CD4-positive, alpha-beta T cell treated with Interleukin-6 at 100 ng/mL for 8 hours (primary cell): ENCODE measurements at places on chromosomes 12 and 14.
A peak's percentile ranks its signal among the peaks of the same experiment; 100 is the strongest.

- no peak for DNase-seq
Measured at GRCh38 chr12:68867606-68868005, 59.6 kb downstream of the MDM2 start.

DNA sequence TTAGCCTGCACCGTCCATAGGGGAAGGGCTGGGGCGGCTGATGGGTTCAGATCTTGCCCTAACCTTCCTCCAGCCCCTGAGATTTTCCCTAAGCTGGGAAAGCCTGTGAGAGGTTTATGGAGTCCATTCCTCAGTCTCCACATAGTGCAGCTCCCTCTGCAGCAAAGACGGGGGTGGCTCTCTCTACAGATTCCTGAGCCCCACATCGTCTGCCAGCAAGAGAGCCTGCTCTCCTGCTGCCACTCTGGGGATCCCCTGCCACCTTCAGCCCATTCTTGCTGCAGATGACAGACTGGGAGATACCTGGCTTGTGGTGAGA lies 3.1 kb downstream of the SMIM41 start:
- no peak for DNase-seq

DNA sequence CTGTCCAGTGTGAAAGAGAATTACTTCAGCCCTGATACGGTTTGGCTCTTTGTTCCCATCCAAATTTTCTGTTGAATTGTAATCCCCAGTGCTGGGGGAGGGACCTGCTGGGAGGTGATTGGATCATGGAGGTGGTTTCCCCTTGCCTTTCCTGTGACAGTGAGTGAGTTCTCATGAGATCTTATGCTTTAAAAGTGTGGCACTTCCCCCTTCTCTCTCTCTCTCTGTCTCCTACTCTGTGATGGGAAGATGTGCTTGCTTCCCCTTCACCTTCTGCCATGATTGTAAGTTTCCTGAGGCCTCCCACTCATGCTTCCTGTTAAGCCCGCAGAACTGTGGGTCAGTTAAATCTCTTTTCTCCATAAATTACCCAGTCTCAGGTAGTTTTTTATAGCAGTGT lies 5.5 kb upstream of the SLC15A5 start:
- DNase-seq = no peak

DNA sequence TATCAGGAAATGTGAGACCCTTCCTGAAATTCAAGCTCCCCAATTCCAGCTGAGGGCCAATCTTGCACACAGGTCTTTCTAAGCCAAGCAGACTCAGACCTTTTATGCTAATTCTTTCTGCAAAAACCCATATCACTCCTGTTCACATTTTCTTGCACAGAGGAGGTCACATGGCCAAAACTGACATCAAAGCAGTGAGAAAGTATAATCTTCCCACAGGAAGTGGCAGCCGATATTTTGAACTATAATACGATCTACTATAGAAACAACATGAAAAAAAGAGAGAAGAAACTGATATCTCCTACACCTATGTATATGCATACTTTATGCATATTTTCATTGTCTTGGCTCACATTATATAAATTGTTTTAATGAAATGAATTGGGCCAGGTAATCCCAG lies 132.9 kb upstream of the SSTR1 start:
- DNase-seq = peak; percentile 67

GRCh38 chr14:53042480-53042879 lies 91.6 kb upstream of the FERMT2 start:
- DNase-seq = no peak

DNA sequence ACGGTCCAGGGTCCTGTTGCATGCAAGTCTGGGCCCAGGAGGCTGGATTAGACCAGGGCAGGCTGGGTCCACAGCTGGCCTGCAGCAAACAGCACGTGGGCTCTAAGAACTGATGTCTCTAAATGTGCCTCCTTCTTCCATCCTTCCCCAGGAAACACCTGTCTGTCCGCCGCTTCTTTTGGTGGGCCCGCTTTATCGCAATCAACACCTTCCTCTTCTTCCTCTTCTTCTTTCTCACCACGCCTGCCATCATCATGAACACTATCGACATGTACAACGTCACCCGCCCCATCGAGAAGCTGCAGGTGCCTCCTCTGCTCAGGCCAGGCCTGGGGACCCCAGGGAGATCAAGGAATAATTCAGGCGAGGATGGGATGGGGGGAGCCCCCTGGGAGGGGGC lies 28.3 kb downstream of the NGB start:
- no peak for DNase-seq

DNA sequence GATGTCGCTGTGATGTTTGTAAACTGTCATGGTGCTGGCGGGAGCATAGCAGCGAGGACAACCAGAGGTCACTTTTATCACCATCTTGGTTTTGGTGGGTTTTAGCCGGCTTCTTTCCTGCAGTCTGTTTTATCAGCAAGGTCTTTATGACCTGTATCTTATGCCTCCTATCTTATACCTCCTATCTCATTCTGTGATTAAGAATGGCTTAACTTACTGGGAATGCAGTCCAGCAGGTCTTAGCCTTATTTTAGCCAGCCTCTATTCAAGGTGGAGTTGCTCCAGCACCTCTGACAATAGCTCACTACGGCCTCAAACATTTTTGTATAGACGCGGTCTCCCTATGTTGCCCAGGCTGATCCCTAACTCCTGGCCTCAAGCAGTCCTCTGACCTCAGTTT lies 53.7 kb downstream of the B4GALNT3 start:
- no peak for DNase-seq

DNA sequence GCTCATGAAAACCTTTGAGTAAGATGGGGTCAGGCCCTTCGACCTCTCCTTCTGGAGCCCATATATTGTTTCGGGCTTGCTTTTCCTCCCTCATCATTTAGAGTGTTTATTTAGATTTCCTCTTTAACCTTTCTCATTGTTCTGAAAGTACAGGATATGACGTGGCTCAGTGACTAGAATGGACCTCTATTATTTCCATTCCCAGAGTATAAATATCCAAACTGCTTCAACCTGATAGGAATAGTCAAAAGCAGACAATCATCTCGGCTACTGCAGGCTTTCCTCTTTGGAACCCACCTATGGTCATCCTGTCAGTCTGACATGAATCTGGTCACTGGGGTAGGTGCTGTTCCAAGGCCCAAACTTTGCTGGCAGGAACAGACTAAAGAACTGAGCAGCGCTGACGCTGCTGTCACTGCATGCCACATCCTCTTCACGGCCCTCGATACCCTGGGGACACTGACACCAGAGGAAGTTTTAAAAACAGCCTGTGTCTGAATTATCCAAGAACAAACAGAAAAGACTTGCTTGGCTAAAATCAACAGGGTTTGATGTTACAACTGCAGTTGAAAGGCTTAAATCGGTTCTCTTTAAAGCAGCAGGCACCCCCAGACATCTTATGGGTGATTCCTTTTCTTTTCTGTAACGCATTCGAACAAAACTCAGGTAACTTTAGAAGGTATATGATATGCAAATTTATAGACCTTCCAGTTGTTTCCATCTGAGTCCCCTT lies 5.0 kb upstream of the DDX47 start:
- peak; percentile 75 for DNase-seq

DNA sequence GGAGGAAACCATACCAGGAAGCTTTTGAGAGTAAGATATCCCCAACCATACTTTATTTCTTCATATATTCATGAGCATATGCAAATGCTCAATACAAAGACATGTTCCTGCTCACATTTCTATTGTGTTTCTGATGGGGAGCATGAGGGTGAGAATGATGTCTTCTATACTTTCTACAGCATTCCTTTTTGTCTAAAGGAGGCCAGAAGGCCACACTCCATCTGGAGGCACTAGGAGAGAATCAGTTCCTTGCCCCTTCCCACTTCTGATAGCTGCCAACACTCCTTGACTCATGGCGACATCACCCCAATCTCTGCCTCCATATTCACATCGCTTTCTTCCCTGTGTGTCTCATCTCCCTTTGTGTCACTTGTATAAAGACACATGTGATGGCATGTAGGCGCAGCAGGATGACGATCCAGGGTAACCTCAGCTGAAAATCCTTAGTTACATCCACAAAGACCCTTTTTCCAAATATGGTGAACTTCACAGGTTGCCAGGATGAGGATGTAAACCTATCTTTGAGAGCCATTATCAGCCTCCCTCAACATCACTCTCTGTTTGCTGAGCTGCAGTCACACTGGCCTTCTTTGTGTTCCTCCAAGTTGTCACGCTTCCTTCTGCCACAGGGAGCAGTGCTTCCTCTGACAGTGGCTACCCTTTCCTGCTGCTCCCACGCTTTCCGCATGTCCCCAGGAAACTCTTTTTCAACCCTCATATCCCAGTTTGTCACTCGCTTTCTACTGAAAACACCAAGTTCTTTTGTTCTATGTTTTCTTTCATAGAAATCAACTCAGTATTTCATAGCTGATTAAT lies 96.9 kb downstream of the STXBP6 start:
- no peak for DNase-seq

DNA sequence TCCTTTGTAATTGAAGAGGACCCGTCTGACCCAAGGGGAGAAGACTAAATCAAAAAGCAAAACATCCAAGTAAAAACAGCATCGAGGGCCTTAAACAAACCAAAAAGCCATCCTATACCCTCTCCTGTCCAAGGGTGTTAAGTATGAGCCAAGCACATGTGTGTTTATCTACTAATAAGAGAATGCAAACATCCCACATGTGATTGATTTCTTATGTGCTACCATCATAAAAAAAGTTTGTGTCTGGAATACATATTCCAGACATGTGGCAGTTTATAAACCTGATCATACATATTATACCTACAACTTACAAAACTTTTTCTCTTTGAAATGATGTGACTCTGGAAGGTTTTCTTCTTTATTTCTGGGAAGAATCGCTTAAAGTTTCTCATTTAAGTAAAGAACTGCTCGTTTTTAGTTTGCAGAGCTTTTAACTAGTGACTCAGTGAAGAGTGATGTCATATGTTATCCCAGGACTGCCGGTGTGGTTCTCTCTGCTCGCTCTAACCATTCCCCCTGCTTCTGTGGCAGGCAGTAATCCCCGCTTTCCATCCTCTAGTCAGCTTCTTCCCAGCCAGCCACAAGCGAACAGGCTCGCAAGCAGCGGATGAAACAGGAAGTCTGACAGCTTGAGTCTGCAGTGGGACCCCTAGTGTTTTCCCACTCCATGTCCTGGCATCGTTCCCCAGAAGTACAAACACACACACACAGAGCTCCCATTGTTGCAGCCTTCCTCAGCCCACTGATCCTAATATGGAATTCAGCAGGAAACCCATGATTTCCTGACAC lies 431 bp upstream of the RHOJ start:
- no peak for DNase-seq

DNA sequence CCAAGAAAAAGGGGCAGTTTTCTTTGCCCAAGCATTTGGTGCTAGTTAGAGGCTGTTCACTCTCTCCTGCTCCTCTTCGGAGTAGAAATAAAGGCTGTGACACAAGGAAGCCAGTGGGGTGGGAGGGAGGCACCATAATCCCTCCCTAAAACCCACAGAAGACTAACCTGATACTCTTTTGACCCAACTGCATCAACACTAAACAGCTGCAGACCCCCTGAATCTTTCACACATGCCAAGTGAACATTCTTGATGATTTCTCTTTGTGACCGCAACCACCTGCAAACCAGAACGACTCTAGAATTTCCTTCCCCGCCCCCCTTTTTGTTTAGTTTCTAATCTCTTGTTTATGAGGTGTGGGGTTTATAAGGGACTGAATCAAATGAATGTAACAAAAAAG lies 175.8 kb upstream of the BCL2L14 start:
- DNase-seq = no peak

DNA sequence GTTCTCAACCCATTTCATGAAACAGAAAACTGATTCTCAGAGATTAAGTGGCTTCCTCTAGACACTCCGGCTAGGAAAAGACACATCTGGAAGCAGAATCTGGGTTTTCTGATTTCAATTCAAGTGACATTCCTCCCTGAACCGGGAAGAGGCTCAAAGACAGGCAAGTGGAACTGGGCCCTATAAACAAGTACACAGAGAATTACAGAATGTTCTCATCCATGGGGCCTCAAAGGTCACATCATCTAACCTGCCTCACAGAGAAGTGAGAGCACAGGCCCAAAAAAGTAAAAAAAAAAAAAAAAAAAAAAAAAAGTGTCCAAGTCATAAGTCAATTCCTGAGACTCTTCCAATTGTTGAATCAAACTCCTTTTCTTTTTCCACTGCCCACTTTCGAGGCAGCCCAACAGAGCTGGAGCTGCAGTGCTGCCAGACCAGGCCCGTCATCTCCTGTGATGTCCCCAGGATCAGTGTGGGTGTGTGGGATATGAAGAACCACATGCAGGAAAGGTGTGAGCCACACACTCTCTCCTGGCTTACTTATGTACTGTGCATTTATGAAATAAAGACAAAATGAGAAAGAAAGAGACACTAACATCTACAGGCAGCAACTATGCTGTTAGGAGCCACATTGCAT lies 2.8 kb upstream of the KRT1 start:
- DNase-seq = no peak

DNA sequence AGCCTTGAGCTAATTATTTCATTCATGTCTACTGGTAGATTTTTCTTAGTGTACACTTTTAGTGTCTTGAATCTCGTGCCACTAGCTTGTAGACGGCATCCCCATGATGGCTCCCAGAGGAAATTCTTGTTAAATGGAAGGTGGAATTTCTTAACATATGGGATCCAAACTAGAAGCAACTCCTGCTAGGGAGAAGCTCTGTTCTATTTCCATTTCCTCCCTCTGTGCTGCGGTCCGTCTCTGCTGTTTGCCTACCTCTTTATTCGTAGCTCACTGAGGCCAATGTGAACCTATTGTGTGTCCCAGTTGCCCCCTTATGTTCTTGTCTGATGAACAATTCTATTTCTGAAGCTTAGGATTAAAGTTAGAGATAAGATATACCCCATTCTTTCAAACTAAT lies 588 bp downstream of the PIK3C2G start:
- DNase-seq = no peak

GRCh38 chr12:95551305-95551704 lies at the start of gene USP44:
USP44 (minus strand) TSS chr12:95551476; CDS start chr12:95534256, 17,220 bp downstream.
- DNase-seq = no peak

- DNase-seq = no peak
Measured at GRCh38 chr12:65728848-65729793, 95.2 kb upstream of the HMGA2 start.

GRCh38 chr12:112616469-112617152 lies 174.9 kb upstream of the RPH3A start:
- DNase-seq = no peak

DNA sequence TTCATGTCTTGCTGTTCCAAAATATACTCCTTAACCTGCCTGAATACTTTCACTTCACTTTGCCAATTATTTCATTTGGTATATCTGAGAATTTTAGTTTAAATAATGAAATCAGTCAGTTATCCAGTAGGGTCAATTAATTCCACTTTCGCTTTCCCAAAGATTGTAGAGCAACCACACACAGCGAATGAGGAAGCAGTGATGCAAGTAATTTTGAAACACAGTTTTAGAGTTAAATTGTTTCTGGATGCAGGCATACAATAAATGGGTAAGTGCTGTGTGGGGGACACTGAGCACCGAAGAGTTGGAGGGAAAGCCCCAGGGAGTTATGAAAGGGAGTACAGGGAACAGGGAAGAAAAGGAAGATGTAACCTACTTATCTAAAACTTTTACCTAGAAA lies 62.8 kb downstream of the TSHR start:
- no peak for DNase-seq

DNA sequence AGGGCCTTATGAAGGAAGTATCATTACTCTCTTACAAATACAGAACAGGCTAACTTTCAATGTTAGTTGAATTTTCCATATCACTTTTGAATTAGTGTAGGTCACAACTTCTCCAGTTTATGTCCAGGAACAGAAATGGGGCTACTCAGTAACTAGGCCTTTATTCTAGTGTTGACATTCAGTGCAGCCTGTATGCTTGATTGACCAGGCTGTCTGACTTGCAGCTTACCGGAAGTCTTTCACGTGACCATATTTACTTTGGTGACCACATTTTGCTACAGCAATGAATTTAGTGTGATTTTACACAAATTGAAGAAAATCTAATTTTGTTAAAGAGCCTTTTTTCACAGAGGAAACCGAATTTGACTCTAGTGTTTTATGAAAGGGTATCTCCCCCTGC lies 12.4 kb downstream of the MTERF2 start:
- no peak for DNase-seq

GRCh38 chr12:24042651-24043050 lies 93.2 kb upstream of the SOX5 start:
- DNase-seq = no peak
